Substantia nigra (tissue), 51 donors: ENCODE measurements at places on chromosomes 5 and 9.

- DNase-seq, result no peak
Observed at GRCh38 chr5:157478726-157479125, 18.7 kb downstream of the NIPAL4 start.

DNA sequence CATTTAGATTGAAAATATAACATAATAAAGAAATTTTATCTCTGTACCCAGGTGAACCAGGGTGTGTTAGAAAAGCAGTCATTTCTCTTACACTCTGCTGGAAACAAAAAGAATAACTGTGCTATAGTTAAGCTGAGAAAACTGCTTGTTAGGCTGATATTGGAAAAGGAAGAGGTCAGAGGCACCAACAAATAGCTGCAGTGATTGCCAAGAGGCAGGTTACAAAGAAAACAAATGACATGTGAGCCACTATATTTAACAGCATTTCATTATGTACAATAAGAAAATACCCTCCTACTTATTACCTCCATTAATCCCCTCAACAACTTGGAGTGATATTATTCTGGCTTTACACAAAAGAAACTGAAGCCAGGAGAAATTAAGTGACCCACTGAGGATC, 607.9 kb upstream of the TLE4 start:
- DNase-seq, result no peak

GRCh38 chr5:175214152-175214551, 229.8 kb downstream of the DRD1 start:
- DNase-seq, result no peak

DNA sequence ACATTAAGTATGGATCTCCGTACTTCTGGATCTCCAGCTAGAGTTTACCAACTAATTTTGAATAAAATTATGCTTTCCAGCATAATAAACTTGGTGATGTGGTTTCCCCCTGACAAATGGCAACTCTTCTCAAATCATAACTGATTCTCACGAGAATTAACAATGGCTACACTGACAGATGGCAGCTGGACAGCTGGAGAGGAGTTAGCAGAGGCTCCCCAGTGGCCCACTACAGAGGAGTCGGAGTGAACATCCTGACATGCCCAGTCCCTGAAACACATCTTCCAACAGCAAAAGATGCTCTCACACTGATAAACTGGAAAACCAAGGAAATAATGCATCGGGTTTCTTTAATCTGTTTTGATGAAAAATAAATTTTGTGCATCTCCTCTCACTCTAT, 239.6 kb downstream of the MAN2A1 start:
- no peak for DNase-seq

DNA sequence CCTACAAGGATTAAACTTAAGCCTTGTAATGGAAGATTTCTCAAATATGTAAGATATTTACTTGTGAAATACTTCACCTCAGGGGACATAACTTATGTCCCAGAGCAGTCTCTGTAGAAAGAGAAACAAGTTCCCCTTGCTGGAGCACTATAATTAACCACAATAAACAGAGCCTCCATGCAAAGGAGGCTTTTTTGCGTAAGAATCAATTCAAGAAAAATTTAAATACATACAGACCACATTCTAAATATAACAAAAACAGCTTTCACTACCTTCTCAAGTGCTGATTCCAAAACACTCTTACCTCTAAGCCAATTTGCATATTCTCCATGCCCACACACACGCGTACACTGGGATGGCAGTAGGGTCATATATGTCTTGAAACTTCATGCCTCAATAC, 30.7 kb upstream of the CCNB1 start:
- no peak for DNase-seq

DNA sequence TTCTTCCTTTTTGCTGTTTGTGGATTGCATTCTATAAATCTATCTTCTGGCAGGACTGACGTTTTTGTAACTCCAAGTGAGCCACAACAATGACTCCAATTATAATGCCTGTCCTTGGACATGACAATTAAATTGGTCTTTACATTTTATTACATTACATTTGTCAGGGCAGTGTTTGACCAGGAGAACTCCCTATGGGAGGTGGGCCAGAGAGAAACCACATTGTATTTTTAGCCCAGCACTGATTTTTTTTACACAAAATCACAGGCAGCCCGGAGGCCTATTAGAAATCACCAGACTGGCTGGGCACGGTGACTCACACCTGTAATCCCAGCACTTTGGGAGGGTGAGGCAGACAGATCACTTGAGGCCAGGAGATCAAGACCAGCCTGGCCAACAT, 99.1 kb upstream of the SMC5 start:
- DNase-seq, result no peak

DNA sequence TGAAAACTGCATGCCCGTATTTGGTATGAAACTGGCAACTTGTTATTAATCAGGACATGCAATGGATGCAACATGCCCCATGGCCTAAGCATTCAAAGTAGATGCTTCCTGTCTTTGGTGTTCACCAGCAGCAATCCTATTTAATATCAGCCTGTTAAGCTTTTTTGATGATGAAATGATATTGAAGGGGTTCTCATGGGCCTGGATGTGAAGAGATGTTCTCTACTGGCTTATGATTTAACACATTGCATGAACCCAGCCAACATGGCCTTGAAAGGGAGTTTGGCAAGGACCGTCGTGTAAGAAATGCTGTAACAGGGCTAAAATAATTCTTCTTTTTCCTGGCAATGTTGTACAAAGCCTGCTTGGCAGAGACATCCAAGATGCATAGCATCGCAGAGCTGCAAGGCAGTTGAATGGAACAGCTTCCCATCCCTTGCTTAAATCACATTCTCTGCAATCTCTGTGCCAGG, 111.2 kb downstream of the SMARCA2 start:
- no peak for DNase-seq

DNA sequence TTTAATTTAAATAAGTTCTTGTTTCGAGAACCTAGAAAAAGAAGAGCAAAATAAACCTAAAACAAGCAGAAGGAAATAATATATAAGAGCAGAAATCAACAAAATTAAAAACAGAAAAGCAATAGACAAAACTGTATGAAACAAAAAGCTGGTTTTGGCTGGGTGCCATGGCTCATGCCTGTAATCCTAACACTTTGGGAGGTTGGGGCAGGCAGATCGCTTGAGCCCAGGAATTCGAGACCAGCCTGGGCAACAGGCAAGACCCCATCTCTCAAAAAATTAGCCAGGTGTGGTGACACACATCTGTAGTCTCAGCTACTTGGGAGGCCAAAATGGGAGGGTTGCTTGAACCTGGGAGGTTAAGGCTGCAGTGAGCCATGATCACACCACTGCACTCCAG, 59.2 kb upstream of the OTP start:
- DNase-seq, result no peak

DNA sequence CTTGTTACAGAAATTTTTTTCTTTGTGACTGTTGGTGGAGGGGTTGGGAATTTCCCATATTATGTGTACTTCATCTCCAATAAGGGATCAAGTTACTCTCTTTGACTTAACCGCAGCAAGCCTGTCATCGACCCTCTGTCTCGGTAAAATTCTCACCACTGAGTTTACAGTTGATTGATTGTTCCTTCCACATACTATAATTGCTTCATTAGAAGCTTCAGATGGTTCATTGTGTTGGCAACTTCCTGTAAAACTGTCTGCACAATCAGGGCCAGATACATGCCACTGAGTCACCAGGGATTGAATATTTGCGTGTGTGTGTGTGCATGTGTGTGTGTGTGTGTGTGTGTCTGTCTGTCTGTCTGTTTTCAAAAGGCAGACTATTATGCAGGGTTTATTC, 176.6 kb downstream of the ZNF462 start:
- no peak for DNase-seq
